Thoracic aorta (tissue), 2 donors: ENCODE measurements at places on chromosomes 1 and 21. TPM values are rescaled to one million over a fixed set of nuclear protein-coding genes. Genes with fewer than 3 reads are reported as not detected.
A peak's percentile ranks its signal among the peaks of the same experiment; 100 is the strongest.

TLR5 gene
- 5.4 TPM for total RNA-seq

PCP4 gene
- total RNA-seq, result not detected

SPATA46 gene
- not detected for total RNA-seq

MPZL1 gene
- total RNA-seq, result 92.6 TPM

AKNAD1 gene
- not detected for total RNA-seq

GRCh38 chr1:23562137-23562876 is 3.0 kb upstream of the ID3 start:
- peaks cover 12% of the 10 kb centered on the region for H3K36me3 ChIP-seq
- H3K27me3 ChIP-seq, result no peaks in the 10 kb centered on the region
- H3K27ac ChIP-seq, result peak overlapping the region; percentile 94
- H3K4me3 ChIP-seq, result peak overlapping the region; percentile 93
- H3K4me1 ChIP-seq, result peaks cover 68% of the 10 kb centered on the region

- H3K27me3 ChIP-seq, result no peaks in the 10 kb centered on the region
- no peaks in the 10 kb centered on the region for H3K36me3 ChIP-seq
- peak overlapping the region; percentile 38 for H3K4me3 ChIP-seq
- peak; percentile 68 for DNase-seq
- peaks cover 63% of the 10 kb centered on the region for H3K4me1 ChIP-seq
Measured at GRCh38 chr21:32520875-32521735, 64.2 kb downstream of the TCP10L start.

- H3K27me3 ChIP-seq, result no peaks in the 10 kb centered on the region
- no peak for DNase-seq
- H3K27ac ChIP-seq, result no peak overlapping the region
- H3K4me1 ChIP-seq, result peaks cover 19% of the 10 kb centered on the region
Measured at GRCh38 chr1:94017155-94017829, 103.7 kb downstream of the ABCA4 start.

DNA sequence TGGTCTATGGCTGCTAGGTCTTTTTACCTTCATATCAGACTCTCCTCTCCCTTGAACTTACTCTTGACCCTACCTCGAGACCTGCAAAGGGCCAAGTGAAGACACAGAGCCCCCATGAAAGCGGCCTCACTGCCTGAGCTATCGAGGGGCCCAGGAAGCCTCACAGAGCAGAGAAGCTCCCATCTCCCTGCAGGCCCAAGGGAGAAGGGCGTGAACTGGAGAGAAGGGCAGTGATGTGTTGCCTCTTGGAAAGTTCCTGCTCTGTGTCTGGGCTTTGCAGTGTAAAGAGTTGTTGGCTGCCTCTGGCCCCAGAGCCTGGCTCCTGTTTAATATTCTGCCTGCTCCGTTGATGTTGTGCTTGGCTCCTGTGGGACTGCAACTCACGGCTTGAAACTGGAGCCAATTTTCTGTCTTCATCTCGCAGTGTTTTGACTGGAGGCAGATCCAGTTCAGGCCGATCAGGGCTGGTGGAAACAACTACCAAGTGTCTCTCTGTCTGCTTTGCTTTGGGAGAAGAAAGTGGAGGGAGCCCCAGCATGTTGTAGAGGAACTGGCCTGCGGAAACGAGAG is 4.3 kb downstream of the SERTAD4 start:
- peak overlapping the region; percentile 55 for H3K4me3 ChIP-seq
- peaks cover 36% of the 10 kb centered on the region for H3K4me1 ChIP-seq
- no peak for DNase-seq
- peak overlapping the region; percentile 85 for H3K27ac ChIP-seq
- no peaks in the 10 kb centered on the region for H3K27me3 ChIP-seq

DNA sequence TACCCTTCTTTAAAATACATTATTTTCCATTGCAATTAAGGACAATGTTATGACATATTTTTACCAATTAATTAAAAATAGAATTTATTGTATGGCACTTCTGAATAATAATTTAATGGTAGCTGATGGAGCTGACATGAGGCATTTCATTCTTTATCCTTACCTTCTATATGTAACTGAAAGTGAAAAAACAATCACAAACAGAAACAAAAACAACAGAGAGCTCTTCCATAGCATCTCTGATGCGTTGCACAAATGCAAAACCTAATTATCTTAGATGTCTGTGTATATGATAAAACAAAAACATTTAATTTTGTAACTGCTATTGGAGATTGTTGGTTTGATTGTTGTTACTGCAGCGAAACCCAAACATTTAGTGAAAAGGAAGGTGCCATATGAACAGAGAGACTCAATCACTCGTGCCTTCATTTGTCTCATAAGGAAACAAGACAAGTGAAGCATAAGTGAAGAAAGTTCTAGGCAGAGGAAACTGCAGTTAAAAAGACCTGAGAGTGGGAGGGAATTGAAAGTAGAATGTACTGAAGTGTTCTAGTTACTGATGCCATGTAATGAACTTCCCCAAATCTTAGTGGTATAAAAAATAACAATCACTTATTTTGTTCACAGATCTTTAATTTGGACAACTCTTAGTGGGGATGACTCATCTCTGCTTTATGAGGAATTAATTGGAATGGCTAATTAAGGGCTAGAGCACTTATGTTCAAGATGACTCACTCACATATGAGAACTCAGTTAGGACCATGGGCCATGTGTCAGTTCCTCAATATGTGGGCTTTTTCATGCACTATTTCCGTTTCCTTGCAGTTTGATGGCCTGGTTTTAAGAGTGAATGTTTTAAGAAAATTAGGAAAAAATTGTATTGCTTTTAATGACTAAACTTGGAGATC is 245.0 kb upstream of the OLFM3 start:
- H3K4me3 ChIP-seq, result no peak overlapping the region
- no peak for DNase-seq
- H3K27ac ChIP-seq, result no peak overlapping the region
- H3K27me3 ChIP-seq, result no peaks in the 10 kb centered on the region
- H3K4me1 ChIP-seq, result no peaks in the 10 kb centered on the region

DNA sequence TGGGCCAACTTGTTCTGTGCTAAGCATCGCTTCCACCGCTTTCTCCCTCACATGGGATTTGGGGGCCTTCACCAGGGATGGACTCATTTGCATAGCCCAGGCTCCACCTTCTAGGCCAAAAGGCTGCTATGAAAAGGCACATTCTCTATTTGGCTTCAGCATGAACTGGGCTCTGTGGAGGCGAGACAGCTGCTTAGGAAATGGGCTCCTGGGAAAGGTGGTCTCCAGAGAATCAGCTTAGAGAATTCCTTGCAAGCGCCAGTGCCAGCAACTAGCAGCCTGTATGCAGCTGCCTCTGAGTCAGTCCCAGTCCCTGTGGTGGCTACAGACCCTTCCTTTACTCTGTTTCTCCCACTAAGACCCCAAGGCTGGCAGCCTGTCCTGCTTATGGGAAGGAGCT is 214.5 kb downstream of the HIVEP3 start:
- no peaks in the 10 kb centered on the region for H3K27me3 ChIP-seq
- H3K27ac ChIP-seq, result no peak overlapping the region
- no peak for DNase-seq
- no peak overlapping the region for H3K4me3 ChIP-seq
- H3K36me3 ChIP-seq, result no peaks in the 10 kb centered on the region
- H3K4me1 ChIP-seq, result no peaks in the 10 kb centered on the region

- H3K4me3 ChIP-seq, result no peak overlapping the region
- no peaks in the 10 kb centered on the region for H3K36me3 ChIP-seq
- H3K27ac ChIP-seq, result no peak overlapping the region
Measured at GRCh38 chr1:181079382-181079781, 9.1 kb upstream of the IER5 start.

DNA sequence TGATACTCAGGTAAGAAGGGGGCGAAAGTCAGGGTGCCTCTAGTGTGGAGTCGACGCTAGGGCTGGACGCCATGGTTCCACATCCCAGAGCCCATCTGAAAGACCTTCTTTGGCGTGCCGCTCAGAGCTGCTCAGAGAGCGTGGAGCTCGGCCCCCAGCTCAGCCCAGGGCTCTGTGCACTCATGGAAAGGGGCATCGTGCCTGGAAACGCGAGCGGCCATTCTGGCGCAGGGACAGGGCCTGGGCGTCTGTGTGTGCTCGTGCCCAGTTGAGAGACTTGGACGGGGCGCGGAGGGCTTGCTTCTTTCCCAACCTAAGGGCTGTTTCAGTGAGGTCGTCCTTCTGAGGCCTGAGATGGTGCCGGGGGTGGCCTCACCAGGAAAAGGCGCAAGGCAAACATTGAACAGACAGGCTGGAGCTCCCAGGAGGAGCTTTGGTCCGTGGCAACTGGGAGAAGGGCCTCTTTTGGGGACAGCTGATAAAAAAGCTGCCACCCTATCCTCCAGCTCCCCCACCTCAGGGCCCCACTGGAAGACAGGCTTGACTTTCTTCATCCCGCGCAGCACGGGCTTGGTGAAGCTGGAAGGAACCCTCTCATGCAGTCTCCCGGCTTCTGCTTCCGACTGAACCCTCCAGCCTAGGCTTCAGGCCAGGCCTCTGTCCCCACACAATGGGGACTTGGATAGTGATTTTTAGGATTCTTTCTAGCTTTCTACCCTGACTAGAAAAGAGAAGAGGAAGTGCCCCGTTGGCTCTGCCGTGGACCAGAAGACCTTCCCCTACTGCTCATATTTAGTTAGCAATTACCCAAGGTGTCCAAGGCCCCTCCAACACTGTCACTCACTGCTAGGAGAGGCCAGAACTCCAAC is 77.1 kb downstream of the CD58 start:
- DNase-seq, result no peak
- no peak overlapping the region for H3K4me3 ChIP-seq
- H3K27me3 ChIP-seq, result no peaks in the 10 kb centered on the region
- no peaks in the 10 kb centered on the region for H3K36me3 ChIP-seq
- H3K27ac ChIP-seq, result no peak overlapping the region
- H3K4me1 ChIP-seq, result peaks cover 7% of the 10 kb centered on the region

DNA sequence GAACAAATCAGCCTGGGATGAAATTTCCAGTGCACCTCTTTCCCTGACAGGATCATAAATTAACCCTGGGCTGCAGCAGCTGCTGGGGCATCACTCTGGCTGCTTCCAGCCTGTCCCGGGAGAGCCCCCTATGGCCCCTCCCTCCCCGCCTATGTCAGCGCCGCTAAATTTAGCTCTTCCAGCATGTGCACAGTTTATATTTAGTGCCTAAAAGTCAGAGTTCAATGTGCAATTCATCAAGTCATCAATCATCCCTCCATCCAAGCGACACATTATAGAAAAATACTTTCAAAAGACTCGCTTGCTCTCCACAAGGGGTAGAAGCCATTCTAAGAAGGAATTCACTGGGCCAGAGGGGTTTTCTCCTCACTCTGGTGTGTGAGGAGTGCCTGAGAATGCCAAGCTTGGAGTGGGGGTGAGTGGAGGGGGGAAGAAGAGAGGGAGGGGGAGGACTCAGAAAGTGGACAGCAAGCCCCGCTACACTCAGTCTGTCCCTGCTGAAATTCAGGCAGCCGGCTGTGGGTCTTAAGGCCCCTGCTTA is 37.4 kb downstream of the XCL1 start:
- H3K27me3 ChIP-seq, result no peaks in the 10 kb centered on the region
- H3K36me3 ChIP-seq, result no peaks in the 10 kb centered on the region
- H3K4me1 ChIP-seq, result peaks cover 14% of the 10 kb centered on the region
- peak overlapping the region; percentile 32 for H3K27ac ChIP-seq

DNA sequence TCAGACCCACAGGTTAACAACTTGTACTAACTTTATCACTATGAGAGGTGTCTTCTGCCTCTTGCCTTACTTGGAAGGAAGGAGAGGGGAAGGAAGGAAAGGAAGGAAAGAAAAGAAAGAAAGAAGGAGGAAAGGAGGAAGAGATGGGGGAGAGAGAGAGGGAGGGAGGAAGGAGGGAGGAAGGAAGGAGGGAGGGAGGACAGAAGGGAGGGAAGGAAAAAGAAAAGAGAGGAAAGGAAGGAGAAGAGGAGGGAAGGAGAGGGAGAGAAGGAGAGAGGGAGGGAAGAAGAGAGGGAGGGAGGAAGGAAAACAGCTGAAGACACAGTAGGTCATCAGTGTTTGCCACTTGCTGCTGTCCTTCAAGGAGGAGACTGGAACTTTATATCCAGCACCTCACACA is 5.3 kb upstream of the SIPA1L2 start:
- peaks cover 6% of the 10 kb centered on the region for H3K4me1 ChIP-seq
- DNase-seq, result no peak
- H3K4me3 ChIP-seq, result no peak overlapping the region
- H3K36me3 ChIP-seq, result no peaks in the 10 kb centered on the region
- no peak overlapping the region for H3K27ac ChIP-seq
- H3K27me3 ChIP-seq, result no peaks in the 10 kb centered on the region

DNA sequence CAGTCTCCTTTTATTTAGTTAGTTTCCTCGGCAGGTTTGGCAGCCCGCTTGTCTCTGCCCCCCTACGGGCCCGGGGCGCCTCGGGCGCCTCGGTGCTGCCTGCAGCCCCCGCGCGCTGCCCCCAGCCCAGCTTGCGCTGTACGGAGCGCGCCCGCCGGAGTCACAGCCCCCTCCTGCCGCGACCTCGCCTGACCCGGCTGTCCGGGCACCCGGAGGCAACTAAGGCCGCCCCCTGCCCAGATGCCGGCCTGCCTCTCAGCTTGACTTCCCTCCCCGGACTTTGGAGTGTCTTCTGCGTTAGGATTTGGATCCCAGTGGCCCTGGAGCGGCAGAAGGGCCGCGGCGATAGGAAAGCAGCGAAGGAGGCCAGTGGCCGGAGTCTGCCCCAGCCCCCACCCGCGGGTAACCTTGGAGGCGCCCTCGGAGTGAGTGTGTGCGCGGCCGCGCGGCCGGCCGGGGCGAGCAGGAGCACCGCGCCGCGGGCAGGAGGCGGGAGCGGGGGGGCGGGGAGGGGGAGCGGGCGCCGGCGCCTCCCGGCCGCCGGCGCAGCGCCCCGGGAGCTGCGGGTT is 7.6 kb downstream of the CDKN2C start:
- peak overlapping the region; percentile 100 for H3K4me3 ChIP-seq
- no peak for DNase-seq

GRCh38 chr1:53417074-53417511 is 42.1 kb upstream of the DMRTB1 start:
- no peaks in the 10 kb centered on the region for H3K4me1 ChIP-seq
- H3K36me3 ChIP-seq, result no peaks in the 10 kb centered on the region
- H3K27me3 ChIP-seq, result no peaks in the 10 kb centered on the region

DNA sequence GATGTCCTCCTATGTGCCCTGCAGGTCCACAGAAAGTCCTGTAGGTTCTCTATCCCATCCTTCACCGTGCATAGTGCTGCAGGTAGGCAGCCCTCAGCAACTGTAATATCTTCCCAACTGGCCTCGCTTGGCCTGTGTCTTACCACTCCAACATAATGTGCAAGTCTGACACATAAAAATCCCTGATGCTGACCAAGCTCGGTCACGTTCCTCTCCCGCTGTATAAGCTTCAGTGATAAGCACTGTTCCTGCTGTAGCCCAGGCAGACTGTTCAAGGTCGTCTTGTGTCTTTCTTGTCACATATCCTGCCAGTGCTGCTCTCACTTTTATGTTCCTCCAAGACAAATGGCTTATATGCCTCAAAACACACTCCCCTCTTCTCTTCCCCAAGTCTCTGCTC is 19.4 kb upstream of the KCNE1 start:
- H3K4me1 ChIP-seq, result peaks cover 24% of the 10 kb centered on the region
- H3K4me3 ChIP-seq, result no peak overlapping the region
- no peaks in the 10 kb centered on the region for H3K27me3 ChIP-seq
- DNase-seq, result no peak

GRCh38 chr1:63063367-63063766 is 259.0 kb upstream of the FOXD3 start:
- H3K4me3 ChIP-seq, result no peak overlapping the region
- no peak for DNase-seq
- H3K27me3 ChIP-seq, result no peaks in the 10 kb centered on the region
- H3K4me1 ChIP-seq, result no peaks in the 10 kb centered on the region
- H3K27ac ChIP-seq, result no peak overlapping the region
